ENCODE measurements at places on chromosomes 6 and 20.

GRCh38 chr6:138454981-138455706 lies 44.1 kb downstream of the NHSL1 start:
- peak; percentile 16 for DNase-seq

DNA sequence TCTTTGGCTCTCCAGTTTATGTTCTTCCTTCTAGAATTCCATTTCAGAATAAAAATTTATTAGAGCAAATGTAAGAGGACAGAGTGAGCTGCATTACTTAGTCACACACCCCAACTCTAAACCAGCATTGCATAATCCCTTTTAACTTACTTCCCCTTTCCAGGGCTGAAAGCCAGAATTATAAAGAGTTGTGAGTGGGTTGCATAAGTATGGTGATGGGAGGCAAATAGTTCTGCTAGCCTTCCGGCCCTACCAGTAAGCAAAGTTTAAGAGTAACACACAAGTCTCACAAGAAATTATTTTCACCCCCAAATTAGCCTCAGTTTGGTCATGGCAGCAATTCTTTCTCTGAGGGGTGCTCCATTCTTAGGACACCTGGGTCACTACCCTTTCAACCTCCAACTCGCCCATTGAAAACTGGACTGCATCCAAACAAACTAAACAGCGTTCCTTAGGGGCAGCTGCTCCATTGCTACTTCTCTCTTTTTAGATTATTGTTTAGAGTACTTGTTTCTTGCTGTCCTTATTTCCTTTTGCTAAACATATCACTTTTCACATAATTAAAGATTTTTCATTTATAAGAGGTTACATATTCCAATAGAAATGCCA lies 1.6 kb downstream of the KIAA0408 start:
- DNase-seq: no peak

DNA sequence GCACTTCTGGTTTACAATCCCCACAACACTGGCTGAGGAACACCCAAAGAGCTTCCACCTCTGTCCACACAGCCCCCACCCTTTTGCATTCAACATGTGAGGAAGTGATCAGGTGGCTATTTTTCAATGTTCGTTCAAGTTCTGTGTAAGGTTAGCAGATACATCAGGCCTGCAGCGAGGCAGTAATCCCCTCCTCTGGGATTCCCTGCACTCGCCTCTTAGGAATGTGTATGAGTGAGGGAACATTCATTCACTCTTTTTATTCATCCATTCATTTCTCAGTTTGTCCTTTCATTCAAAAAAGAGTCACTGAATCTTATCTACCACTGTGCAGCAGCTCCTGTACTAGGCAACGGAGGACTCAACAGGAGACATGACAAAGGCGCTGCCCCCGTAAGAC lies 236.4 kb upstream of the PRDM1 start:
- DNase-seq: no peak

DNA sequence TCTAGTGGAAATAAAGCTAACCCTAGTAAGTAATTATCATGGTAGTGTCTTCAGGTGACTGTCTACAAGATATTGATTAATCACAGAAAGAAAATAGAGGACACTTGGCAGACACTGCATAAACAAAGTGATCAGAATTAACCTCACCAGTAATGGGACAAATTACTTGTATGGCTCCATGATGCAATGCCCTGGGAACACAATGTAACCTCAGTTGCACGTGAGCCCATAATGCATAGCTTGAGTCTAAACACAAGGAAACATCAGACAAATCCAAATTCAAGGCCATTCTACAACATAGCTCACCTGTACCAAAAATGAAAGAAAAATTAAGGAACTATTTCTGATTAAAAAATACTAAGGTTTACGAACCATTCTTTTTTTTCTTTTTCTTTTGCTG lies 92.4 kb upstream of the SSTR4 start:
- DNase-seq: no peak

- no peak for DNase-seq
These were observed 336.8 kb upstream of the MANEA start for GRCh38 chr6:95240514-95240913.

DNA sequence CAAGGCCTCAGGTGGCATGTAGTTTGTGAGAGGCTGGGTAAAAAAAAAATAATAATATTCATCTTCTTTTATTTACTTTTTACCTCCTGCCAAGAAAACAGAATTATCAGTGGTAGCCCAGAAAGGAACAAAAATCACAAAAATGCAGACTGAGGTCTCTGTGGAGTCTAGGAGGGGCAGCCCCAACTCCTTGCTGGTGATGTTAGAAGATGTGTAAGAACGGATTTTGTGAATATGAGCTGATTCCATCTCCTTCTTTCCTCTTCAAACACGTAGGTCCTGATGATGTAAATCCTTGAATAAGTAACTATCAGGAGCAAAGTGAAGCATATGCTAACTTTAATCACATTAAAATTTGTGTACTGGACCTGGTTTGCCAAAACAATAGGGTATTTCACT lies 226.8 kb downstream of the EYA4 start:
- DNase-seq: no peak

DNA sequence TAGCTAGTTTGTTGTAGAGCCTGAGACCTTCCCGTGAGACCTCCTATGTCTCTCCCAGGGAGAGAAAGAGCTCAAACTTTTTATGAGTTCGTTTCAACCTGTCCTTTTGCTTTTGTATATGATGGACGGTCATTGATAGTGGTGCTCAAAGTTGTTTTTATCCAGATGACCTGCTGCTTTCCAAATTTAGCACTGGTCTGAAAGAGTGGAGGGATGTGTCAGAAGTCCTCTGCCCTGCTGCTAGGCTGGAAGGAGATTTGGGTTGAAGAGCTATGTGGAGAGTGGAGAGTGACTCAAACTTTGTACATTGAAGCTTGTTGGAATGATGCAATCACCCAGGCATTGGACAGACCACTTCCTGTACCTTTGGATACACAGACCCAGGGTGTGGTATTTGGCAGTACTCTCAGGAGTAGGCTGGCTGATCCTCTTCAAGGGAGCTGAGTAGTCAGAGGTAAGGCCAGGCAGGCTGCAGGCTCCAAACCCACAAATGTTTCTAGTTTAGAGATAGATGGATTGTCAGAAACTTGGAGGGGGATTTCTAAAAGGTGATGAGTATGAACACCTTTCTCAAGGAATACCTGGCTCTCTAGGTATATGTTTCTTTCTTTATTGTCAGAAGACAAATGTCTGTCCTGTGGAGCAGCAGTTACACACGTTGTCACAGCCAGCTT lies 49.4 kb upstream of the RREB1 start:
- DNase-seq: no peak

- DNase-seq: no peak
These were observed 39.0 kb downstream of the PLAGL1 start for GRCh38 chr6:143969077-143969476.

GRCh38 chr6:150153905-150154492 lies 11.2 kb downstream of the PPP1R14C start:
- no peak for DNase-seq

DNA sequence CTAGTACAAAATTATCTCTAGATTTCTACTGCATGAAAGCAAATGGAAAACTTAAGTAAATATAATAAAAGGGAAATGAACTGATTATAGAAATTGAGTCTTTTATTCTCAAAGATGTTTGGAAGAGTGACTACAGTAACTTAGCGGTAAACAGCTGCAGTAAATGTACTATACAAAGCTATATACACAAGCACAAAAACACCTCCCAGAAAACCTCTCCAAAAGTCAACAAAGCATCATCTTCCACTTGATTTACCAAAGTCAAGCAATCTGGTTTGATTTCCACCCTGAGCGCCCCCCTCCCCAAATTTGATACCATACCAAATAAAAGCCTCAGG lies 142.1 kb upstream of the SHLD1 start:
- no peak for DNase-seq

GRCh38 chr20:44423480-44423879 lies 52.2 kb upstream of the TTPAL start:
- DNase-seq: no peak

DNA sequence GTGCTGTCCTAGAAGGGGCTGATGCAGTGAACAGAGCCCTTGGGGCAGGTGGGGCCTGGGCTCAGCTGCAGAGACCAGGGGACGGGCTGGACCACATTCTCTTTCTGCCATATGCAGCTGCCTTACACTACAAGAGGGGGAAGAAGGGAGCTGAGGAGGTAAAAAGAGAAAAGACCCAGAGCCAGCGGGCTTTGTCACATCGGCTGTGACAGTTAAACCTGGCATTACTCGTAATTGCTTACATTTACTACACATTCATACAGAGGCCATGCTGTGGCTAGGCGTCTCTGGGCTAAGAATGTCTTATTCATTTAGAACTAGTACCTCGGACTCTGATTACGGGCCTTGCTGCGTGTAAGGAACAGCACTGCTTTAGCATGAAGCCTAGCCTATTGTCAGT lies 12.8 kb upstream of the MAS1L start:
- no peak for DNase-seq

- no peak for DNase-seq
These were observed 20.8 kb downstream of the ZBTB2 start for GRCh38 chr6:151370509-151371078.

DNA sequence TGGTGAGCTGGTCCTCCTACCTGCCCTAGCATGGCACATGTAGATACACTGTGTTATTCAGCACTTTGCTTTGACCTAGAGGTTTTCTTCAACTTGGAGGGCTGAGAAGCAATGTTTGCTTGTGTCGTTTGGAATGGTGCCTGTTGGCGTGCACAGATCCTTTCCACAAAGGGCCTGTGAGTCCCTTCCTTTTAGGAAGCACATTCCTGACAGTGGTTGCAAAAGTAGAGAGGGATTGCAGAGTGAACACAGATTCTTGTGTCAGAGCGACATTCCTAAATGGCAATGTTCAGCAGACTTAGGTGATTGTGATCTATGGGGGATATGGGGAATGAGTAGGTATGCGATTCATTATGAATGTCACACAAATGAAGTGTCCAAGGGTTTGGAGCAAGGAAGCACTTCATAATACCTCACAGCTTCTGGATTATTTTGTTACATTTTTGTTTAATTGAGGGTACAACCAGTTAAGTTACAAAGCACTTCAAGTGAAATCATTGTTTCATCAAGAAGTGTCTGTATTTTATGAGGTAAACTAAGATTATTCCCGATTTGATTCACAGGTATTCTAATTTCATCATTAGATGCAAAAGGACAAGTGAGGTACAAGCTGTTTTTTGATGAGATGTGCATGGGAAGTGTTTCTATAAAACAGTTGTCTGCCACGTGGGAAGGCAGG lies 713 bp upstream of the RNF144B start:
- no peak for DNase-seq

- no peak for DNase-seq
These were observed 109.8 kb downstream of the ZDHHC14 start for GRCh38 chr6:157490611-157491269.
